ENCODE measurements at places on chromosomes 16 and 17. TPM values are rescaled to one million over a fixed set of nuclear protein-coding genes. Genes with fewer than 3 reads are reported as not detected.

Gene AMFR
- 113 TPM for total RNA-seq

- DNase-seq = no peak
Observed at GRCh38 chr16:87431926-87432325, 39.8 kb downstream of the MAP1LC3B start.

Gene RHBDL3
- 0.87 TPM for total RNA-seq

DNA sequence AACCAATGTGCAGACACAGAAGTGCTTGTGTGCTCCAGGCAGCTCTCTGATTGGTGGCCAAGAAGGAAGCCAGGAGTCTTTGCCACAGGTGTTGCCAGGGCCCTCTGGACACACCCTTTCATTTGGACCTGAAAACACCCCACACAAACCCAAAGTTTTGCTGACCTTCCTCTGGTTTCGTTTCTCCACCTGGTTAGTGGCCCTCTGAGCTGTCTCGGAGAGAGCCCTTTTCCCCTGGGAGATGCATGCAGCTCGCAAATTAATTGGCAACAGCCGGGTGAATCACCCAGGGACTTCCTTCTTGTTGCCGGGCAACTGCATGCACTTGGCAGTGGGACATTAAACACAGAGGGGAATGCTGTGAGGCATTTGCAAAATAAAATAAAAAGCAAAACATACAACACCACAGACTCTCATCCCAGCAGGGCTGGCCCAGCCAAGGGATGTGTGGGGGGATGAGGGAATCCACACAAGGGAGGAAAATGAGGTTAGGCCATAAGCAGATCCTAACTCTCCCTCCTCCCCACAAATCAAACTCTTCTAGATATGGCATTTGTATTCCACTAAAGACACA lies 286.6 kb downstream of the SOX9 start:
- DNase-seq = no peak

DNA sequence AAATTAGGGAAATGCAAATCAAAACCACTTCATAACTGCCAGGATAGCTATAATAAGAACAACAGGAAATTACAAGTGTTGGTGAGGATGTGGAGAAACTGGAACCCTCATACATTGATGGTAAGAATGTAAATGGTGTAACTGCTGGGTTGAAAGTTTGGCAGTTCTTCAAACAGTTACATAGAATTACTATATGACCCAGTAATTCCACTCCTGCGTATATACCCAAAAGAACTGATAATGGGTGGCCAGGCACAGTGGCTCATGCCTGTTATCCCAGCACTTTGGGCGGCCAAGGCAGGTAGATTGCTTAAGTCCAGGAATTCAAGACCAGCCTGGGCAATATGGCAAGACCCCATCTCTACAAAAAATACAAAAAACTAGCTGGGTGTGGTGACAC lies 4.5 kb upstream of the CMTM4 start:
- peak; percentile 51 for DNase-seq

Gene PITPNM3
- 1.1 TPM for total RNA-seq

- DNase-seq = no peak
Observed at GRCh38 chr16:88633684-88634140, 4.7 kb upstream of the IL17C start.

DNA sequence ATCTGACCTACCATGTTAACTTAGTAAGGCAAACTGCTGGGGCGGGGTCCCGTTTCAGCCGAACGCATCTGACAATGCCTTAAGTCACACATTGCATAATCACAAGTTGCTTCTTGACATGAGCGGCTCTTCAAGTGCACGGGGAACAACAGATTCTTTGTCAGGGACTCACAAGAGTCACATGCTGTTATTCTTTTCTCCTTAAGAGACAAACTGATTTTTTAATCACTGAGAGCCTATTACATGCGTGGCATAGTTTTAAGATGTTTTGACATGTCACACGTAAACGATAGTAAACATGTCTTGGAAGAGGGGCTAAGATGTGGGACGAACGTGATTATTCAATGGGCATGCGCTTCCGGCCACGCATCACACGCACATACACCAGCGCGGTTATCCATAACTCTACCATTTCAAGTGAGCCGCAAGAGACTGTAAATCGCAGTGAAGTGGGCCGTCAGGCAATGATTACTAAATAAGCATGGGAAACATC lies 63.4 kb downstream of the ADCY9 start:
- no peak for DNase-seq

Gene TPSB2
- 22.1 TPM for total RNA-seq

- no peak for DNase-seq
Observed at GRCh38 chr17:19305761-19306159, 56.8 kb downstream of the B9D1 start.

DNA sequence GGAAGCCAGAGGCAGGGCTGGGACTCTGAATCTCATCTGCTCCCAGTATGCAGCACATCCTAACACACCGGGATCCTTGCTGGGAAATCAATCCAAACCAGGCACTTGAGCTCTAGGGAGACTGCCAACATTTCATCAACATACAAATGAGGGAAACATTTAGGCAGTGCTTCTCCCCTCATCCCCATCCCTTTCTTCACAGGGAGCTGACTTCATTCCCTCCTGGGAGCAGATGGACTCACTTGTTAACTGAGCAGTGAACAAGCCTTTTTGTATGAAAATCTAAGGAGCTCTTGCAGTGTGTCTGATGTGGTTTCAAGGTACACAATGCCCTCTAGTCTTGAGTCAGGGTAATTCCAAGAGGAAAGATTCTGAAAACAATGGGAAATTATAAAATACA lies 96.3 kb downstream of the TMEM114 start:
- no peak for DNase-seq

Gene ALDH3A1
- 1.3 TPM for total RNA-seq

Gene CIAO2B
- 63.1 TPM for total RNA-seq

DNA sequence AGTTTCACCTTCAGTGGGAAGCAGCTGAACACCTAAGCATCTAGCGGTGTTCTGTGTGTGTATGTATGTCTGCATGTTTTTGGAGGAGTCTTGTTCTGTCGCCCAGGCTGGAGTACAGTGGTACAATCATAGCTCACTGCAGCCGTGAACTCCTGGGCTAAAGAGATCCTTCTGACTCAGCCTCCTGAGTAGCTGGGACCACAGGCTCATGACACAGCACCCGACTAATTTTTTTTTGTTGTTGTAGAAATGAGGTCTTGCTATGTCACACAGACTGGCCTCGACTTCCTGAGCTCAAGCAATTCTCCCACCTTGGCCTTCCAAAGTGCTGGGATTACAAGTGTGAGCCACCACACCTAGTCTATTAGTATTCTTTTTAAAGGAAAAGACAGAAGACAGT lies 30.2 kb upstream of the FAAP100 start:
- DNase-seq = no peak

DNA sequence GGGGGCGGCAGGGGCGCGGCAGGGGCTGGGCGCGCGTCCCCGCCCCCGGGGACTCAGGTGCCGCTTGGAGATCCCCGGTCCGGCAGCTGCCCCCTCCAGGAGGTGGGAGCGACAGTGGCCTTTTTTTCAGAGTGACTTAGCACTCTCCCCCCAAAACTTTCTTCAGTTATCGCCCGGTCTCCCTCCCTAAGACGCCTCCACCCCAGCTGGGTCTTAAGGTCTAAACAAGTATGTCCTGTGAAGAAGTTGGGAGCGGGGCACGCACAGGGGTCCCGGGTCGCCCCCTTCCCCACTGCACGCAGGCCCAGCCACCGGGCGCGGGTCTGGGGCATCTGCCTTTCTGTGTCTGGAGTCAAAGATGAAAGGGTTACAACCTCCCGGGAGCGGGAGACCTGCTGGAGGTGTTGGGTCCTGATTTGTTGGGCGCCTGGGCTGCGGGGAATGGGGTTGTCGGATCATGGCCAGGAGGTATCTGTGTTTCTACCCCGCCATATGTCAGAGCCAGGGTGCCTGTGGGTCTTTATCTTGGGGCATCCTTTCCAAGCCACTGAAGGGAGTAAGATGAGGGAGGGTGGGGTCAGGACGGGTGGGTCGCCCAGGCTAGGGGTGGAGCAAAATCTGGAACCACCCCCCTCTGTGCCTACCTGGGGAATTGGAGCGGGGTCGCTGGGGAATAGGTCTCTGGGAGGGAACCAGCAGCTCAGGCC lies 757 bp downstream of the FMNL1 start:
- no peak for DNase-seq

- no peak for DNase-seq
Observed at GRCh38 chr16:57349212-57350031, 9.2 kb upstream of the CCL22 start.

DNA sequence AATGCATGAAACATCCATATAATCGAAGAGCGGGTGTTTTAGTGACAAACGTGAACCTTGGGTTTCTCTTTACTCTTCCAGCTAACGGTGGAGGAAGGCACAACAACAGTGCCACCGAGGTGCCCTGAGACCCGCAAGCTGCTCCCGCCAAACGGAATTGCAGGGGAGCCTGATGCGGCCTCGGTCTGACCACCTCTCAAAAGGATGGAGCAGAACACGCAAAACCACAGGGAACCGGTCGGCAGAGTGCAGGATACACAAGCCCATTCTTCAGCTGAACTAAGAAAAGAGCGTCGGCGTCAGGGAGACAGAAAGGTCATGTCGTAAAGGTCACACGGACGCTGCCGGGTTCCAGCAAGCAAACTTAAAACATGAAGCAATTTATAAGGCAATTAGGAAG lies 109.5 kb upstream of the ZNF750 start:
- peak; percentile 55 for DNase-seq

GRCh38 chr17:82356845-82357355 lies 2.1 kb upstream of the TEX19 start:
- DNase-seq = no peak

DNA sequence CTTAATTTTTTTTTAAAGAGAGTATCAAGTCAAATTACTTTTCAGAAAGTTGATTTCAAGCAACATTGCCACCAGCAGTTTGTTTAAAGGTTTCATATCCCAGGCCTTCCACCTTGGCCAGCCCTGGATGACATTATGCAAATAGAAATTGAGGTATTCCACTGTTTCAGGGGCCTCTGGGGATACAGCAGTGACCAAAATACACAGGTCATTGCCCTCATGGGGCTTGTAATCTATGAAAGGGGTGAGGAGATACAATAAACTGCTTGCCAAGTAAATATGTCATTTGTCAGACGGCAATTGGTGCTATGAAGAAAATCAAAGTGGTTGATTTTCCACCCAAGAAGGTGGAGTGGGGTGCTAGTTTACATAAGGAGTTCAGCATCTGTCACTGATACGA lies 37.8 kb upstream of the TMC5 start:
- no peak for DNase-seq

DNA sequence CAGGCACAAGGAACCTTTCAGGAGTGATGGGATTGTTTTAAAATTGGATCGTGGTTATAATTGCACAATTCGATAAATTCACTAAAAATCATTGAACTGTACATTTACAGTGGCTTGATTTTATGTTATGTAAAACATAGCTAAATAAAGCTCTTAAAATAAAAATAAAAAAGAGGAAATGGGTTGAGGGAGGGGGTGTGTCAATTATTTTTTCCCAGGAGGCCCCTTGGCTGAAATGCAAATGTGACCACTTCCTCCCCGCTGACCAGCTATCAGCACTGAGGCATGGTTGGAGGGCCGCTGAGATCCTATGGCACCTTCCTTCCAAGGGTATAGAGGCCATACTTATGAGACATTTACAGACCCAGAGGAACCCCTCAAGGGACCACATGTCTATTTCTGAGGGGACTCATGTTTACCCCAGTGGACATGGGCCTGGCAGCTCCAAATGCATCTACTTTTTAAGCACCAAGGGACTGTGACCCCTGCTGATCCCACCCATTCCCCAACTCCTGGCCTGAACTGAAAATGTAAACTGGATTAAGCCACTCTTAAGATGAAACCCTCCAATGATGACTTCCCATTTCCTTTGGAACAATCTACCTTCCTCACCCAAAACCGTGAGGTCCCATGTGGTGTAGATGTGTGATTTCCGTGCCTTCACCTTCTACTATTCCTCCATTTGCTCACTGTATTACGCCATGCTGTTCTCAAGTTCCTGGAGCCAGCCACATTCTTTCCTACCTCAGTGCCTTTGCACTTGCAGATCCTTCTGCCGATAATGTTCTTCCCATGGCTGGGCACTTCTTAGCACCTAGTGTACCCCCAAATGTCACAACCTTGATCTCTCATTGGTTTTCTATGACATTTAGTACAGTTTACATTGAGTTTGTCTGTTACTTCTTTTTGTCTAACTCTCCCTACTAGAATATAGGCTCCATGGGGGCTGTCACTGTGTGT lies 2.8 kb upstream of the IL21R start:
- no peak for DNase-seq

DNA sequence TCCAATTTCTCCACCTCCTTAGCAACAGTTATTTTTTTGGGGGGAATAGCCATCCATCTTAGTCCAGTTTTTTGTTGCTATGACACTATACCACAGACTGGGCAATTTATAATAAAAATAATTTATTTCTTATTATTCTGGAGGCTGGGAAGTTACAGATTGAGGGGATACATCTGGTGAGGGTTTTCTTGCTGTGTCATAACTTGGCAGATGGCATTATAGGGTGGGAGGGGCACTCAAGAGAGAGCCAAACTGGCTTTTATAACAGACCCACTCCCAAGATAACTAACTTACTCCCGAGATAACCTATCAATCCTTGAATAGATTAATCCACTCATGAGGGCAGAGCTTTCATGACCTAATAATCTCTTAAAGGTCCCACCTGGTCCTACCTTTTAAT lies 84.2 kb downstream of the ABCA8 start:
- DNase-seq = no peak

DNA sequence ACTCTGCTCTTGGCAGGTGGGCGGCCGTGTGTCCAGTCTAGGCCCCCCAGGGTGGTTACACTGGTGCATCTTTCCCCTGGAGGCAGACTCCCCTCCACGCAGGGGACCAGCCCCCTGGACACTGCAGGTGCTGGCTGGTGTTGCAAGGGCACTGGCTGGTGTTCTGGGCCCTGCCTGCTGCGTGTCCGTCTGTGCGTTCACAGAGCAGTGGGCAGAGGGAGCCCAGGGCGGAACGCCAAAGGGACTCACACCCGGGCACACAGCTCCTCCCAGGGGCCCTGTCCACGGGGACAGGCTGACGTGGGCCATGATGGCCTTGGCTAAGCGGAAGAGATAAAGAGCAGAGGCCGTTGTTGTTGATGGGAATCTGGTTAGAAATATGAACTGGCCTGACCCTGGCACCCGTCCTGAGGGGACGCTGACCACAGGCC lies 27.3 kb downstream of the ACSF3 start:
- no peak for DNase-seq

DNA sequence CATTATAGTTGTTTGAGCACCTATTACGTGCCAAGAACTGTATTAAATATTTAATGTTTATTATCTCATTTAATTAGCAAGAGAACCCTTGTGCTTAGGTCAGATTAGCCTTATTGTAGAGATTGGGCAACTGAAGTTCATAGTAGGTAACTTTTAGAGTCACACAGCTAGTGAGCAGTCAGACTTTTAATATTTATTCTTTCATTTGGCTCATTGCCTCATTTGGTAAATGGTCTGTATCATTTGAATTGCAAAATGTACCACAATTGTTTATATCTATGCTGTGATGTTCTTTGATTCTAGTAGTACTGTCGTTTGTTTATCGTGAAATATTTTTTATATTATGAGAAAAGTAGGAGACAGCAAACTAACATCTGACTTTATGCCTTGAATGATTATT lies 7.6 kb downstream of the CLTC start:
- no peak for DNase-seq

All from mesenteric fat pad (tissue), 1 donor.